HS-5 (cell line): ENCODE measurements at places on chromosomes 12 and 14.

DNA sequence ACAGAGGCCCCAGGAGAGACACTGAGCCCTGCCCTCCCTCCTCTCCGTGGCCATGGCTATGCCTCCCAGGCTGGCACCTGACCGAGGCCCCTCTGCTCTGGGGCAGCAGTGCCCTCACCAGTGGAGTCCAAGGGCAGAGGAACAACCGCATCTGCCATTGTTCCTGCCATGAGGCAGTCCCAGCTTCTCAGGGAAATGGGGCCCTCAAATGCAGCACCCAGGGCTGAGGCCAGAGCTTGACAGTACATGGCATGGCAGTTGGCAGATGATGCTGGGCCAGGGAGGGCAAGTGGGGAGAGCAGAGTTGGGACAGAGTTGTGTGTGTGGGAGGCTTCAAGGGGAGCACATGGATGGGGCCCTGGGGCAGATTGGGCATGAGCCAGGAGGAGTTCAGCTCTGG is 21.1 kb upstream of the KRT77 start:
- DNase-seq = no peak

DNA sequence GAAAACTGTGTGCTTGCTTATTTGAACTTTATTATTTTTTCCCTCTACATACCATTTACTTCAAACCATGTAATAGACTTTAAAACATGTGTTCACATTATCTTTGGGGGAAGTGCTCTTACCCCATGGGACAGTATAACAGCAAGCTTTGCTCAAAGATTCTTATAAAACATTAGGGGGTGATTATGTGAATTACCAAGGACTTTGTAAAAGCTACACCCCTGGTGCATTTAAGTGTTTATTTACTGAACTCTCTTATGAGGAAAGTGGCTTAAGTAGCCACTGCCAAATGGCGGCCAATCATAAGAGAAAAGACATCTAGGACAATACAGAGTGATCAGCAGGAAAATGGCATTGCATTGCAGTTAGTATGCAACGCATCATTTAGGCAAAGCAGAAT is 70.3 kb downstream of the CAPZA3 start:
- no peak for DNase-seq

GRCh38 chr12:65603438-65604351 is 220.6 kb upstream of the HMGA2 start:
- DNase-seq = peak; percentile 92

DNA sequence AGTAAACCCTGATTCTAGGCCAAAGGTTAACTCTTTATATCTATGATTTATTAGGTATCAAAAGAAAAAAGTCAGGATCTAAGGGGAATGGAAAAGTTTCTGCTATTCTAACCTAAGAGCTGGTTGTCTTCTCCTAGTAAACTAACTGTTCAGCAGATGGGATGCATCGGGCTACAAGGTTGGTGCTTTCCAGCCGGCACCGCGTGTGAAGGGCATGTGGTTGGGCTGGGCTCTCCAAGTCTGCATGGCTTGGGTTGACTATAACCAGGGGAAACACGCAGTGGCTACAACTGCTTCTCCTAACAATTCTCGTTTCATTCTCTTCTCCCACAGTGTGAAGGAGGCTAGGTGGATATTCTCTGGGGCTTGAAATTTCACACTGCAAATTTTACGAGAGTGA is 354.5 kb downstream of the APAF1 start:
- DNase-seq = no peak

- no peak for DNase-seq
These were observed 12.5 kb downstream of the BTG1 start for GRCh38 chr12:92133171-92133570.

DNA sequence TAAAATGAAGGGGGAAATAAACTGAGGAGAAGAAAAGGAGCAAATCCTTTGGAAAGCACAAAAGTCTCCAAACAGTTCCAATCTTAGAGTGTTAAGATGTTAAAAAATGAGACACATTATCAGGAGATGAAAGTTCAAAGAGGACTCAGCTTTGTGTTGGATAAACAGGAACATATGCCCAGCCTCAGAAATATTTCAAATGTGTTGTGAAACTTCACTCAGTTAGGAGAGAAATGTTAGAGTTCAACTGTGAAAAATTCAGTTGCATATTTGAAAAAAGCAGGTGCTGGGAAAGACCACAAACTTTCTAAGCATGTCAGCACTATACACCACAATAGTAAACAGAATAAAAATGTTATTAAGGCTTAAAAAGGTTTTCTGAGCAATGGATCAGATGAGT is 136.8 kb upstream of the PRKD1 start:
- DNase-seq = no peak
